Stimulated activated memory B cell treated with anti-CD40 and anti-IgM and Interleukin-4, amounts not matched to agents 10 μg/mL and 1 μg/mL and 100 μg/mL, for 72 hours (primary cell): ENCODE measurements at places on chromosomes 2 and 18.
A peak's percentile ranks its signal among the peaks of the same experiment; 100 is the strongest.

DNA sequence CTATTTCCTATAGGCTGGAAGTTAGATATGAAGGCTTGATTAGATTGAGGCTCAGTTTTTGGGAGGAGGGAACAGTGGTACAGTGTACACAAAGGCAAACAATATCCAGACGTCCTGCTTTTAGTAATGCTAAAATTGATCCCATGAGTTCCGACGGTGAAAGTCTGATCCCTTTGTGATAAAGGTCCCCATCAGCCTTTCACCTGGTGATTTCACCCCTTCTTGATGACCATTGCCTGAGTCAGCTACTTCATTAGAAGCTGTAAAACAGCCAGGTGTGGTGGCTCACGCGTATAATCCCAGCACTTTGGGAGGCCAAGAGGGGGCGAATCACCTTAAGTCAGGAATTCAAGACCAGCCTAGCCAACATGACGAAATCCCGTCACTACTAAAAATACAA, 29.7 kb downstream of the TWSG1 start:
- H3K27me3 ChIP-seq, result no peaks in the 10 kb centered on the region
- H3K36me3 ChIP-seq, result peaks cover 31% of the 10 kb centered on the region
- H3K4me3 ChIP-seq, result no peak overlapping the region
- no peak for ATAC-seq
- H3K27ac ChIP-seq, result no peak overlapping the region

DNA sequence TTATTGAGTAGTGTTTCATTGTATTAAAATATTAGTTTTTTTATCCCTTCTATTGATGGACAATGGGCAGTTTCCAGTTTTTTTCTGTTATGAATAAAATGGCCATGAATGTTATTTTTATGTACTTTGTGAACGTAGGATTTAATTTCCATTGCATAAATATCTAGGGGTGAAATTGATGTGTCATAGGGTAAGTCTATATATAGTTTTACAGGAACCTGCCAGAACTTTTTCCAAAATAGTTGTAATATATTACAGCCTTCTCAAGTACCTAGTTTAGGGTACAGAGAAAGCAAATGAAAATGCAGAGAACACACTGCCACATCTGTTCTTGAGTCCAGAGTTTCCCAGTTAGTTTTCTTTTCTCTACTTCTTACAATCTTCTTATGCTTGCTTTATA, 378.6 kb downstream of the MEIS1 start:
- no peak overlapping the region for H3K4me3 ChIP-seq
- no peaks in the 10 kb centered on the region for H3K4me1 ChIP-seq
- no peak for ATAC-seq
- no peaks in the 10 kb centered on the region for H3K27me3 ChIP-seq
- H3K36me3 ChIP-seq, result no peaks in the 10 kb centered on the region

DNA sequence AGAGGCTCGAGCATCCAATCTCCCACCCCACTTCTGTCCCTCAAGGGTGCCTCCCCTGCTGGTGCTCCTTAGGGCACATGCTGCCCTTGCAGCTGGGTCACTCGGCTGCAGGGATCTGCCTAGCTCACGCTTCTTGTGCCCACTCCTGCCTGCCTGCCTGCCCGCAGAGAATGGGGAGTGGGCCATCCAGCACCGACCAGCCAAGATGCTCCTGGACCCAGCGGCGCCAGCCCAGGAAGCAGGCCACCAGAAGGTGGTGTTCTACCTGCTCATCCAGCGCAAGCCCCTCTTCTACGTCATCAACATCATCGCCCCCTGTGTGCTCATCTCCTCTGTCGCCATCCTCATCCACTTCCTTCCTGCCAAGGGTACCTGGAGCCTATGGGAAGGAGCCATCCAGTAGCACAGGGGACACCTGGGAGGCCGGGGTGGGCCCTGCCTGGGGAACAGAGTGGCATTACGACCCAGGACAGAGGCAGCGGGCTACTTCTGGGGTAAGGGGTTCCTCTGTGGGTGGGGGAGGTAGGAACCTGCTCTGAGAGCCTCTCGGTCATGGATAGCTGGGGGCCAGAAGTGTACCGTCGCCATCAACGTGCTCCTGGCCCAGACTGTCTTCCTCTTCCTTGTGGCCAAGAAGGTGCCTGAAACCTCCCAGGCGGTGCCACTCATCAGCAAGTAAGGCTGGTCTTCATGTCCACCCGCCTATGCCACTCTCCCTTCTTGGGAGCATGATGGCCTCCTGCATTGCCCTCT, 3.4 kb downstream of the CHRNG start:
- H3K4me3 ChIP-seq, result no peak overlapping the region
- peaks cover 23% of the 10 kb centered on the region for H3K36me3 ChIP-seq
- peaks cover 44% of the 10 kb centered on the region for H3K4me1 ChIP-seq
- no peak for ATAC-seq
- peaks cover 16% of the 10 kb centered on the region for H3K27me3 ChIP-seq

GRCh38 chr18:58104096-58104495, 60.1 kb downstream of the NEDD4L start:
- H3K27me3 ChIP-seq, result no peaks in the 10 kb centered on the region
- H3K36me3 ChIP-seq, result no peaks in the 10 kb centered on the region
- ATAC-seq, result no peak
- peaks cover 37% of the 10 kb centered on the region for H3K4me1 ChIP-seq
- H3K4me3 ChIP-seq, result no peak overlapping the region

- H3K4me1 ChIP-seq, result no peaks in the 10 kb centered on the region
- no peak overlapping the region for H3K27ac ChIP-seq
- no peak overlapping the region for H3K4me3 ChIP-seq
- no peaks in the 10 kb centered on the region for H3K36me3 ChIP-seq
Observed at GRCh38 chr18:31250902-31251301, 67.1 kb upstream of the DSG1 start.

- no peak overlapping the region for H3K4me3 ChIP-seq
- H3K36me3 ChIP-seq, result no peaks in the 10 kb centered on the region
- no peak for ATAC-seq
- H3K4me1 ChIP-seq, result no peaks in the 10 kb centered on the region
- H3K27me3 ChIP-seq, result no peaks in the 10 kb centered on the region
Observed at GRCh38 chr18:70671889-70672565, 383.2 kb downstream of the SOCS6 start.

- H3K27ac ChIP-seq, result peak overlapping the region; percentile 14
- no peak for ATAC-seq
- H3K36me3 ChIP-seq, result peaks cover 47% of the 10 kb centered on the region
- H3K4me1 ChIP-seq, result peaks cover 19% of the 10 kb centered on the region
- no peak overlapping the region for H3K4me3 ChIP-seq
Observed at GRCh38 chr18:13623871-13624270, 102.5 kb downstream of the FAM210A start.

DNA sequence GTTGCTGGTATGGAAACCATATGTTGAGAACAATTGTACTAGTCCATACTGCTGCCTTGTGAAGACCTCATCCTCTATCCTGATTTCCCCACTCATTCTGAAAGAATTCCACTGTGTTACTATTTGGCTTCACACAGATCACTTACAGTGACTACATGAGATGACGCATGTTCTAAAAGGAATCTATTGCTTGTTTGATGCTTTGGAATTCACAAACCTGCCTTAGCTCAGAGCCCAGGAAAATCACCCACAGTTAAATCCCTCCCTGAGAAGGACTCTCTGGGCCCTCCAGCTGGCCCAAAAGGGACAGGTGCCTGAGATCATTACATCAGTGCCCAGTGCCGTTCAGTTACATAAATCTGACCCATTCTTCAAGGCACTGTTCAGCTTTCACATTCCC, 45.3 kb downstream of the KLHL29 start:
- H3K4me3 ChIP-seq, result no peak overlapping the region
- H3K27ac ChIP-seq, result no peak overlapping the region
- H3K27me3 ChIP-seq, result no peaks in the 10 kb centered on the region
- ATAC-seq, result no peak
- no peaks in the 10 kb centered on the region for H3K36me3 ChIP-seq
- H3K4me1 ChIP-seq, result peaks cover 6% of the 10 kb centered on the region

- H3K36me3 ChIP-seq, result no peaks in the 10 kb centered on the region
- no peak overlapping the region for H3K27ac ChIP-seq
- H3K4me1 ChIP-seq, result no peaks in the 10 kb centered on the region
Observed at GRCh38 chr2:17242813-17243485, 275.3 kb downstream of the RAD51AP2 start.

DNA sequence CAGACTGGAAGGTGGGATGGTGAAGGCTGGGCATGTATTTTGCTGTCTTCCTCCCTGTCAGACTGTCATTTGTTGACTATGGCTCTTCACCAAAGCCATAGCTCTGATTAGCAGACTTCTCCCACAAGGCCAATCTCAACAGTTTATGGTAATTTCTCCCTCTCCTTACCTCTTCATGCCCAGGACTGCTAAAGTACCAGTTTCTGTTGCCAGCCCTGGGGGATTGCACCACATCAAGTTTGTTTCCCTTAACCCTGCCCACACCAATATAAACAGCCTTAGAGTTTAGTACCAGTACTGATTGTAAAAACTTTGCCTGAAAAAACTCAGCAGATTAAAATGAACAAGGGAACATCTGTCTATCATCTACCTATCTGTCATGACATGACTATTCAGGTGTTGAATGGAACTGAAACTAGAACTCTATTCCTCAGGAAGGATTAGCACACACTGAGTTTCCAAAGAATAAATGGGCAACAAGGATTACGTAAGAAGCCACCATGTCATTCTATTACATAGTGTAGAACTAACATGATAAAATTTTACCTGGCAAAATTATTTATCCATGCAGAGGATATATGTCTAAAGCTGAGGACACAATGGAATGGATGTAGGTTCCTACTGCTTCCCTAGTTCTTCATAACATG, 13.7 kb downstream of the FEZ2 start:
- ATAC-seq, result no peak
- H3K4me1 ChIP-seq, result no peaks in the 10 kb centered on the region
- no peak overlapping the region for H3K27ac ChIP-seq
- H3K27me3 ChIP-seq, result no peaks in the 10 kb centered on the region

DNA sequence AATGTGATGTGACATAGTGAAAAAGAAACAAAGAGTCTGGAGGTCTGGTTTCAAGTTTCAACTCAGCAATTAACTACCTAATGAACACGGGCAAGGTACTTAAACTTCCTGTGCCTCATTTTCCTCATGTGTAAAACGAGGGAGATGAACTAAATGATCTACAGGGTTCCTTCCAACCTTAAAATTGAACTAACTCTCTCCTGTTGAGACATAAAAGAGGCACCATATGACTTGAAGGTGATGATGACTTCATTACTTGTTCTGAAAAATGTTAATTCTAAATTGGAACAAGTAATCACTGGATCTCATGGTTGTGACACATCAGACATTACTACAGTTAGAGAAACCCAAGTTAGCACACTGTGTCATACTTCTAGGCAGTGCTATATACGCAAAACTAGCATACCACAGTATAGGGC, 8.9 kb upstream of the REL start:
- peak overlapping the region; percentile 94 for H3K27ac ChIP-seq
- no peaks in the 10 kb centered on the region for H3K27me3 ChIP-seq
- ATAC-seq, result peak; percentile 52

GRCh38 chr2:175431101-175431946, 249.8 kb upstream of the ATP5MC3 start:
- ATAC-seq, result no peak
- H3K4me3 ChIP-seq, result no peak overlapping the region
- no peak overlapping the region for H3K27ac ChIP-seq
- no peaks in the 10 kb centered on the region for H3K27me3 ChIP-seq

GRCh38 chr18:11859903-11860407, 8.7 kb downstream of the CHMP1B start:
- no peak for ATAC-seq
- H3K36me3 ChIP-seq, result peaks cover 6% of the 10 kb centered on the region
- H3K27ac ChIP-seq, result no peak overlapping the region
- no peaks in the 10 kb centered on the region for H3K27me3 ChIP-seq
- H3K4me3 ChIP-seq, result no peak overlapping the region
- H3K4me1 ChIP-seq, result no peaks in the 10 kb centered on the region

- no peak overlapping the region for H3K4me3 ChIP-seq
- H3K27me3 ChIP-seq, result no peaks in the 10 kb centered on the region
- no peak overlapping the region for H3K27ac ChIP-seq
- ATAC-seq, result no peak
- no peaks in the 10 kb centered on the region for H3K4me1 ChIP-seq
- H3K36me3 ChIP-seq, result peaks cover 92% of the 10 kb centered on the region
Observed at GRCh38 chr2:224841910-224842309, 125.7 kb upstream of the CCDC195 start.

DNA sequence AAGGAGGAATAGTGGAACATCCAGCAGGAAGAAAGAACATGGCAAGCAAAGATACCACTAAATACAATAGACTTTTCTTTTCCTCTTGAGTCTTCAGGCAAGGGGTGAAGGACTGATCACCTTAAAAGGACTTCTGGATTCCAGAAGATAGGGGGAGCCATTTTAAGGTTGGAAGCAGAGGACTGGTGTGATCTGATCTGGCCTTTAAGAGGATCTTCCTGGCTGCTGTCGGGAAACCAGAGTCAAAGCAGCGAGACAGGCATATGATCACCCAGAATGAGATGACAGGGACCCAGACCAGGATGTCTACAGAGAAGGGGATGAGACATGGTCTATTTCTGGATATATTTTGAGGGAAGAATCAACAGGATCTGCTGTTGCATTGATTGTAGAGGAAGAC, 558.0 kb downstream of the STK39 start:
- no peaks in the 10 kb centered on the region for H3K27me3 ChIP-seq
- H3K4me3 ChIP-seq, result no peak overlapping the region
- no peak overlapping the region for H3K27ac ChIP-seq
- no peak for ATAC-seq
- no peaks in the 10 kb centered on the region for H3K36me3 ChIP-seq

DNA sequence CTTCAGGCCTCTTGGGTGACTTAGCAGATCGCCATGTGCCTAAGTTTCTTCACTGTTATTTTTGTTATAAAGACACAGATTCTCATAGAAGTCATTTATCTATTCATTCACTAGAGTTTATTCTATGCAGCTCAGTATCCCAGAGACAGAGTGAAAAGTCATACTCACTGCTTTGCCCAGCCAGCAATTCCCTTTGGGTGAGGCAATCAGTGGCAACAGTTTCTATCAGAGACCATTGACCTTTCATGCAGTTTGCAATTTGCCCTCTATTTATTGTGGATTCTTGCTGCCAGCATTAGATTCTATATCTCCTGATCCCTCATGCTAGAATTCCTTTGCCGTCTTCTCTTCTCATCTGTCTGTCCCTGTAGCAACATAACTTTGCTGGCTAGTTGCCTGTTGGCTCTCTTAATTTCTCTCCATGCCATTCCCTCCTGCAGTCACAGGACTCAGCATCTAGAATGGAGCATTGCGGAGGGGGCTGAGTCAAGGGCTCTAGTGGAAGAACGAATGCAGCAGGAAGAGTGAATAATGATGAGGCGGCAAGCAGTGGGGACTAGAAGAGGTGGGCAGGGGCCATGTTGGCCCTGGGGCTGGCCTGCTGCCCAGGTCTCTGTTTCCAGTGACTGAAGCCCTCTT, 12.2 kb downstream of the SLC9A4 start:
- peaks cover 7% of the 10 kb centered on the region for H3K4me1 ChIP-seq
- no peak overlapping the region for H3K27ac ChIP-seq
- peaks cover 35% of the 10 kb centered on the region for H3K27me3 ChIP-seq

GRCh38 chr18:56083523-56084287, 495.7 kb upstream of the TCF4 start:
- no peak overlapping the region for H3K27ac ChIP-seq
- H3K36me3 ChIP-seq, result no peaks in the 10 kb centered on the region
- H3K4me1 ChIP-seq, result peaks cover under 1% of the 10 kb centered on the region
- ATAC-seq, result no peak
- no peak overlapping the region for H3K4me3 ChIP-seq
- no peaks in the 10 kb centered on the region for H3K27me3 ChIP-seq

GRCh38 chr2:11411244-11411643, 54.7 kb downstream of the E2F6 start:
- H3K27ac ChIP-seq, result no peak overlapping the region
- peaks cover 10% of the 10 kb centered on the region for H3K27me3 ChIP-seq
- no peaks in the 10 kb centered on the region for H3K36me3 ChIP-seq
- H3K4me3 ChIP-seq, result no peak overlapping the region
